ENCODE measurements at places on chromosomes 3 and 15.

DNA sequence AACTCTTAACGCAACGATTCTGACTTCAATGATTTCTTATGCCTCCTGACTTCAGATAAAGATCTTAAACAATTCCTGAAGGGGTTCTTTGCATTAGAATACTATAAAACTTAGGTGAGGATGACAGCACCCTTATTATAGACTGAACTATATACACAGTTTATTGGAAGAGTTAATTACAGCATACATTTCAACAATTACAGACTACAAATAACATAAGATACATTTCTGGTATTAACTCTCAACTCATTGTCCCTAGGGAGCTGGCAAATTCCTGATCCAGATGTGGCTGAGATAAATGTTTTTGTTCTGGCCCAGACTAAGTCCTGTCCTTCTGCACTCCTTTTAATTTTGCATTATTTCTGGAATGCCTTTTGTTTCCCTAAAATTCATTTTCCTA, 155.5 kb upstream of the TMC3 start:
- no peak for DNase-seq

DNA sequence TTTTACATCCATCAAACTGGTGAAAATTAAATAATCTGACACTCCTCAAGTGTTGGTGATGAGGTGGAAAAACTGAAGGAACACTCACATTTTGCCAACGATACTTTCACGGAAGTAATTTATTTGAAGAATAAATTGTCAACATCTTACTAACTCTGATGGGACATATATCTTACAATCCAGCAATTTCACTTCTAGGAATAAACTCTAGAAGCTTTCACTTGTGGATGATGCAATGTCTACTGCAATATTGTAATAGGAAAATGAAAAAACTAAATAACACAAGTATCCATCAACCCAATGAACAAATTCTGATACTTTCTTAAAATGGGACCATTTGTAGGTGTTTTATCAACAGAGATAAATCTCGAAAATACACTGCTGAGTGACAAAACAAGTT, 16.2 kb upstream of the LIPC start:
- DNase-seq, result no peak

- DNase-seq, result no peak
Measured at GRCh38 chr3:172538368-172539151, 15.3 kb upstream of the TNFSF10 start.

DNA sequence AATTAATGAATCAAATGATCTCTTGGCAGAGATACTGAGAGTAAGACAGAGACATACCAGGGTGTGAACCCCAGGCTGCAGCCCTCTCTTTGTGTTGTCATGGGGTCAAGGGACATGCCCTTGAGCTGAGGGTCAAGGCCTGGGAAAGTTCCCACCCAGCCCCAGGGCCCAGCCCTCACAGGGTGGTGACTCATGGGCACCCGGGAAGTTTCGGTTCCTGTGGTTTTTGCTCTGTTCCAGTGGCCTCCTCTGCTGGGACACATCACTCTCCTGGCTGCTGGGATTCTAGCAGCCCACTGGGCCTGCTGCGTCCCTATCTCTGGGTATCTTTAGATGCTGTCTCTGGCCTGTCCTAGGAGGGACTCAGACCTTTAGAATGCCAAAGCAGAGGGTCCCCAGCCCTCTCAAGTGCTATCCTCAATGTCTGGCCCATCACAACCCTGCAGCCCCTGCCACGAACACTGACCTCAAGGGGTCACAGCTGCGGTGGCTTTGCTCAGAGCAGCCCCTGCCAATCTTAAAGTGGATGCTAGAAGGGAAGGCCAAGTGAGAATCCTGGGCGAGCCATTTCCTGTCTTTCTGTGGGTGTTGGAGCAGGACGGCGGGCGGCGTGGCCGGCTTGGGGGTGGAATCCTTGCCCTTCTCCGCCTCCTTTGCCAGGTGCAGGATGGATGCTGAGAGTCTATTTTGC, 148.4 kb upstream of the TLE3 start:
- DNase-seq, result no peak

DNA sequence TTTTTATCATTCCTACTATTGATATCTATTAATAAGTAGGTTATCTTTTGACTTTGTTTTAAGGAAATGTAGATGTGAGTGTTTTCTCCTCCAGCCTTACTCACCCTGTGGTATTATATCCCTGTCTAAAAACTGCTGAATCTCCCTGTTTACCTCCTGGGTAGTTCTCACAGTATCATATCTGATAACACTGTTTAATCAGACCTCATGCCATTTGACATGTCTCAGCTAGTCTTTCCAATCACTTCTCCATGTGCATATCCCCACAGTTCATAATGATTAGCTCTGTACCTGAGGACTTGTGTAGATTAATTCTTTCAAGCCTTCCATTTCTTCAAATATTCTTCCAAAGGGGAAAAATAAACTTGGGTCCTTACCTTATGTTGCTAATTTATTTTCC, 30.7 kb downstream of the DUOX2 start:
- no peak for DNase-seq

DNA sequence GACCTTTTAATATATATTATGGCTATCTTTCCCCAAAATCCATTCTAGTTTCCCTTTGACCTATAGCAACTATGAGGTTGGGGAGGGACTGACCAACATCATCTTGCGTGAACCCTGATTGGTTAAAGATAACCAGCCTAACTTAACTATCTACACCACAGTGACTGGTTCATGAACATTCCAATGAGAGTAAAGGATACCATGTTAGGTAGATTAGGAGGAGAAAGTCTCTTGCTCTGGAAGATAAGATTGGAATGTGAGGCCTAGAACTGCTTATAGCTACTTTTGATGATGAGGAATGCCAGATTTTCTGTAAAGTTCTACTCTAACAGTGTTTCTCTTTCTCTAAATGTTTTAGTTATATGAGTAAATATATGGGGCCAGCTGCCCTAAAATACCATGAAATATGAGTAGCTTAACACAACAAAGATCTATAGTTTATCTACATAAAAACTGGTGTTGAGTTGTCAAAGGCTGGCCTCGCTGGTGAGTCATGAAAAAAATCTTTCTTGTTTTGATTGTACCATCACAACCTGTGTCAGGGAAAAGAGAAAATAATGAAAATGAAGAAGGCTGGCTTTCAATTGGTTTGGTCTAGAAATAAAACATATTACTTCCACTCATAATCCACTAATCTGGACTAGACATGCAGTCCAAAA, 481.4 kb downstream of the NSUN3 start:
- DNase-seq, result no peak

All from activated CD4-positive, alpha-beta T cell treated with anti-CD3 and anti-CD28 coated beads for 4 hours (primary cell).